Stimulated activated CD4-positive, alpha-beta T cell treated with anti-CD3 and anti-CD28 coated beads, Interleukin-1b, Interleukin-23, amount 100 ng/mL, for 1 hour (primary cell): ENCODE measurements at places on chromosomes 4 and X.

- no peak for DNase-seq
These were observed 1.7 kb upstream of the CYP4V2 start for GRCh38 chr4:186189656-186190055.

GRCh38 chr4:170079981-170080380, 9.8 kb downstream of the AADAT start:
- DNase-seq, result no peak

DNA sequence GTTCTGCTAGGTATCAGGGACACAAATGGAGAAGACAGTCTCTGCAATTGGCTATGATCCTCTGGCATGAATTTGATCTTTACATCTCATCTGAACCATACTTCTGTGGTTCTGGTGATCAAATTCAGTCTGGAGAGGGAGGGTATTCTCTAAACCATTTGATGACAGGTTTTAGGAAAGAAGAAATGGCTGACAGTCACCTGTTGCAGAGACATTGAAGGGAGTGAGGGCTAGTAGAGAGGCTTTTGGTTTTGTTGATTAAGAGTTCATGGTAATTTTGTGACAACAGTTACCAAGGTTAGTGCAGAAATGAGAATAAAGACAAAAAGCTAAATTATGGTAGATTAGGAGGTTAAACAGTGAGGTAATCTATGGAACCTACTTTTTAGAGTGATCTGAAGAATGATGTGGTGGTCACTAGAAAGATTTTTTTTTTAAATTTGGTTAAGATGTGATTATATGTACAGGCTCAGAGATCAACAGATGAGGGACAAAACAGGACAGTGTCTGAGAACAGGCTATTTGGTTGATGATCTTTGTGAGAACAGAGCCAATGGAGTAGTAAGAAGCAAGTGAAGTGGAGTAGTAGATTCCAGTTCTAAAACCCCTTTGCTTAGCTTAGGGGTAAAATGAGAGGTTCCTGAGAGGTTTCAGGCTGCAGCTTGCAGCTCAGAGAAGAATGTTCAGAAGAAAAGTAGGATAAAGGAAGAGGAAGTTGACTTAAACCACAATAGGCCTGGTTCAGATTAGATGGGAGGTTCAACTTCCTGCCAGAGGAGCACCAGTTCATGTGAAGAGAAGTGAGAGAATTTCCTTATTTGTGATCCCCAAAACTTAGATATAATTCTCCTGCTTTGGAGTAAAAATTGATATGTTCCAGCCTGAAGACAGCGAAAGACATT, 34.7 kb downstream of the VSIG4 start:
- no peak for DNase-seq

DNA sequence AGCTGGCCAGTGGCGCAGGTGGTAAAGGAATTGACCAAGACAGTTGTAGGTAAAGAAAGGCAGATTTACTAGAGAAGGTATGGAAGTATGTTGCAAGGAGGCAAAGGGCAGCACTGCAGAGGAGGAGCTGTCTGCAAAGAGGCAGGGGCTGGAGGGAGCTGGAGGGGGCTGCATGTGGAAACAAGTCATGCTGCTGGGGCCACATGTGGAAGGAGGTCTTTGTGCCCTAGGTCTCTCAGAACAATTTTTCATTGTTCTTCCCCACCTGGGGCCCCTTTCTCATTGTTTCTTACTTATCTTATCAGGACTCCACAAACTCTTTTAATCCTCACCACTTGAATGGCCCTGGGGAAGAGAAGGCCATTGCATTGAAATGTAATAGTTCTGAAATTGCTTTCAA, 144.8 kb upstream of the PLAC1 start:
- no peak for DNase-seq

DNA sequence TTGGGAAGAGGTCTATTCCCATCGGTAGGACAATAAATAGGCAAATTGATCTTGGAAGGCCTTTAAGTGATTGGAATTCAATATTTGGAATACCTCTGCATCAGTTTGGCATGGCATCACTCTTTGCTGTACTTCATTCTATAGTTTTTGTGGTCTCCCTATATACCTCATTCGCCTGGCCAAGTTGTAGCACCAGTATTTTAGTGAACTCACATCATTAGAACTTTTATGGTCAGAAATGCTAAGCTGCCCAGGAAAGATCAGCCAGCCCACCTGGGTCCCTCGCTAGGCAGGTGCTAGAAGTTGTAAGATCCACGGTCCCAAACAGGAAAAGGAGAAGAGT, 40.3 kb downstream of the ZCCHC13 start:
- DNase-seq, result no peak

GRCh38 chr4:76757418-76757939, 140.5 kb downstream of the SOWAHB start:
- DNase-seq, result no peak

DNA sequence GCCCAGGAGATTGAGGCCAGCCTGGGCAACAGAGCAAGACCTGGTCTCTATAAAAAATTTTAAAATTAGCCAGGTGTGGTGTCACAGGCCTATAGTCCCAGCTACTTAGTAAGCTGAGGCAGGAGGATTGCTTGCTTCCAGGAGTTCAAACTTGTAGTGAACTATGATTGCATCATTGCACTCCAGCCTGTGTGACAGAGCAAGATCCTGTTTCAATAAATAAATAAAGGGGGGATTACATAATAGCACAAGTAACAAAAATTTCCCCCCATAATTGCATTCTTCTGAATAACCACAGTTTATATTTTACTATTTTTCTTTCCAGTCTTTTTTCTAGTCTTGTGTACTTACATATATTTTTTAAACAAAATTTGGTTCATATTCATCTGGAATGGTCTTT, 135.6 kb downstream of the CHIC2 start:
- DNase-seq, result no peak

- DNase-seq, result no peak
These were observed 35.2 kb upstream of the TADA2B start for GRCh38 chr4:7007944-7008343.

DNA sequence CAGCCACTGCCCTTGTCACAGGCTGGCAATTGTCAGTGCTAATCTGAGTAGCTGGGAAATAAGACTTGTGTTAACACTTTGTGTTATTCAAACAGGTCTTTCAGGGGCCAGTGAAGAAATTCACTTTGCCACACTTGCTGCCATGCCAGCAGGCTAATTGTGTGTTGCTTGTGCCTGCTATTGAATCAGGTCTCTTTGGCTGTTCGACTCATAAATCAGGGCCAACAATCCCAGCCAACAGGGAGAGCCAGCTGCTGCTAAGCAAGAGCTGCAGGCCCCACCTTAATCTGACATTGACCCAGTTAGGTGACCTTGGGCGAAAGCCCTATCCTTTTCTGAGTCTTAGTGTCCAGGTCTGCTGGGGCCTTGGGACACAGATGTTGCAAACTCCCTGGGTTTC, 28.1 kb upstream of the MAMLD1 start:
- DNase-seq, result no peak

- no peak for DNase-seq
These were observed 85.3 kb upstream of the RBPJ start for GRCh38 chr4:26235500-26235899.

- no peak for DNase-seq
These were observed 35.5 kb upstream of the UGT2B4 start for GRCh38 chr4:69531251-69531650.

GRCh38 chr4:183335369-183335940, 13.2 kb upstream of the CLDN24 start:
- DNase-seq, result no peak

GRCh38 chrX:40099055-40099958, 1.5 kb upstream of the BCOR start:
- no peak for DNase-seq

DNA sequence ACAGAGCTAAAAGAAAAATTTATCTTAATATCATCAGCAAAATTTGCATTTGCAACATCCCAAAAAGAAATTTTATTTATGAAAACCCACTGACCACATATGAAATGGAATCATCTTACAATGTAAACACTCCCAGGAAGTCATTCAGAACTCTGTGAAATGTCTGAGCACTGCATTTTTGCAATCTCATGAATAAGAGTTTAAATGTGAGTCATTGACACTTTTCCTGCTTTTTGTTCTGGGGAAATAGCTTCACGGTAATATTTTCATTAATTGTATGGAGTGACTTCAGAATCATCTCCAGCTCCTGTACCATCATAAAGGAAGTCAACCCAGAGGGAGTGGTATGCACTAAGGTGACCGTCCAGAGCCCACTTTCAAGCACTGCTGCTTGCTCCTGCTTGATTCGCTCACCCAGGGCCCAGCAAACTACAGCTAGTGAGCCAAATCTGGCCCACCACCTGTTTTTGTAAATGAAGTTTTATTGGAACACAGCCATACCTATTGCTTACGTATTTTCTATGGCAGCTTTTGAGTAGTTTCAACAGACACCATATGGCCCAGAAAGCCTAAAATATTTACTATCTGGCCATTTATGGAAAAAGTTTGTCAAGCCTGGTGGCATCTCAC, 17.2 kb downstream of the EDNRA start:
- no peak for DNase-seq

DNA sequence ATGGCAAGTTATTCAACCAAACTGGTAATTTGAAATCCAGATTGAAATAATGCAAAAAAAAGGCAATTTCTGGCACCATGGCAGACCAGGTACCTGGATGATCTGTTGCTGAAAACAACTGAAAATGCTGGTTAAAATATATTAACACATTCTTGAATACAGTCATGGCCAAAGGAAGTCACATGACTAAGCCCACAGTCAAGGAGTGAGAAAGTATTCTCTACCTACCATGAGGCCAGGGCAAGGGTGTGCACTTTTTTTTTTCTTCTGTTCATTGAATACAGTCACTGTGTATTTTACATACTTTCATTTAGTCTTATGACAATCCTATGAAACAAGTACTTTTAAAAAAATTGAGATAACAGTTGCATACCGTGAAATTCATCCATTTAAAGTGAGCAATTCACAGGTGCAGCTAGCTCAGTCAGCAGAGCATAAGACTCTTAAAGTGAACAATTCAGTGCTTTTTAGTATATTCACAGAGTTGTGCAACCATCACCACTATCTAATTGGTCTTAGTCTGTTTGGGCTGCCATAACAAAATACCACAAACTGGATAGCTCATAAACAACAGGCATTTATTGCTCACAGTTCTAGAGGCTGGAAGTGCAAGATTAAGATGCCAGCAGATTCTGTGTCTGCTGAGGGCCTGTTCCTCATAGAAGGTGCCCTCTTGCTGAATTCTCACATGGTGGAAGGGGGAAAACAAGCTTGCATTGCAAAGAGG, 4.8 kb upstream of the MPP1 start:
- no peak for DNase-seq

- no peak for DNase-seq
These were observed 230.9 kb downstream of the IQCM start for GRCh38 chr4:149584722-149585121.

GRCh38 chrX:150569155-150569477, 695 bp downstream of the MTM1 start:
- DNase-seq, result no peak

DNA sequence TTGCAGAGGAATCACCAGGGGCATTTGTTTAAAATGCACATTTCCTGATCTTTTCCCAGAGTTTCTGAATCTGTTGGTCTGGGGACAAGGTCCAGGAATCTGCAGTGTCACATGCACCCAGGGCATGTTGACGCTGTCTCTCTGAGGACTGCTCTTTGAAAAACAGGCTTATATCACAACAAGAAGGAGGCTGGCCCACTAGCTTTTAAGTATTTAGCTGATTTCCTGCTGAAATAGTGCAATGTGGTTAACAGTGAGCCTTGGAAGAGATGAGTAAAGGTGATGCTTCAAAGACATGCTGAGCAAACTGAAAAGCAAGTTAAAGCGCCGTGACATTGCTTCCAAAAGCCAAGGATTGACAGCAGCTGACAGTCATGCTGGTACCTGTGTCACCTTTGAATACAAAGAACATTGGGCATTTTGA, 18.6 kb upstream of the SEPSECS start:
- DNase-seq, result no peak

DNA sequence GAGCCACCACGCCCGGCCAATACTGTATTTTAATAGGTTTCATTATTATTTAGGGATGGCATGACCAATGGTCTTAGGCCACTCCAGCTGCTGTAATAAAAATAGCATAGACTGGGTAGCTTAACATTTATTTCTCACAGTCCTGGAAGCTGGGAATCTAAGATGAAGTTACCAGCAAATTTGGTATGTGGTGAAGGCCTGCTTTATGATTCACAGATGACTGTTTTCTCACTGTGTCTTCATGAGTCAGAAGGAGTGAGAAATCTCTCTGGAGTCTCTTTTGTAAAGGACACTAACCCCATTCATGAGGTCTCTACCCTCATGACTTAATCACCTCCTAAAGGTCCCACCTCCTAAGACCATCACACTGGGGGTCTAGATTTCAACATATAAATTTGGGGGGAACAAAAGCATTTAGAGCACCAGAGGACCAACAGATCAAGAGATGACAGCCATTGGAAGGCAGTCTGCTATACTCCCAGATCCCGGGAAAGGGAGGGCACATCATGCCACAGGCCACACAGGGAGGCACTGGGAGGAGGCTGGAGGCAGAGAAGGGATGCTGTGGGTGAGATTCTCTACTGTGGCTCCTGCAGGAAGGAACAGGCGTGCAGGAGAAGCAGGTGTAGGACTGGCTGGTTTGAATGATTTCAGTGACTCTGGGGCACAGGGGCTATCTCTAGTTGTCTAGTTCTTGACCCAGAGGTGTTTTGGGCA, 335.8 kb upstream of the SFRP2 start:
- no peak for DNase-seq

DNA sequence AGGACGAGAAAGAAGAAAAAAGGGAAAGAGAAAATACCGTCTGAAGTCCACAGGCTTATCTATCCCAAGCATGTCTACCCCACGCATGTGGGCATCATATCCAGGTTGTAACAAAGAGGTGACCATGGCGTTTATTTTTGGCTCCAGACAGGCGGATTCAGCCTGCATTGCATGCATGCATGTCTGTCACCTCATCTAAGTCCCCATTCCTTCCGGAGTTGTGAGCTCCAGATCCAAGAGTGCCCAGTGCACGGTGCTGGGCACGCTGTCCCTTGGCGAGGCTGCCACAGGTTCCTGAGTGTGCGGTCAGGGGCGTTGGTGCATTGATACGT, 905 bp upstream of the GALNTL6 start:
- no peak for DNase-seq

DNA sequence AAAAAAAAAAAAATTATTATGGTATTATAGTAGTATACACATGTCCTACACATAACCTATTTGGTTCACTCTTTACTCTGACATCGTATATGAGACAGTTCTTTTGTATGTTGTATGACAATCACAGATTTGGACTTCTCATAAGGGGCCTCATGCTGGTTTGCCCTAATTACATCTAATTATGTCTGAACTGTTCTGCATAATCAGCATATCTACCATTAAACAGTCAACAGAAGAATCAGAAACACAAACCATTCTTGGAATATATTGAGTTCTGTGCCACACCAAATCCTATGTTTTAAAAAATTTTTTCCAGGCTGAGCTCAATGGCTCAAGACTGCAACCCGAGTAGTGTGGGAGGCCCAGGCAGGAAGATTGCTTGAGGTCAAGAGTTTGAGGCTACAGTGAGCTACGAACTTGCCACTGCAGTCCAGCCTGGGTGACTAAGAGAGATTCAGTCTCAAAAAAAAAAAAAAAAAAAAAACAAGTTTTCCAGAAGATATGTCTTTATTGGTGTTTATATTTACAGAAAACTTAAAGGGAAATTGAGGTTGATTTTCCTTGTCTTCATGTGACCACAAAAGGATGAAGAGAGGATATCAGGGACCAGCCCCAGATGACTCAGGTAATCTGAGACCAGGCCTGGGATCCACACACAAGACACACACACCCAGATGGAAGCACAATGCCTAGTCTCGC, 22.2 kb downstream of the TRIM61 start:
- no peak for DNase-seq
